Suppressor macrophage treated with lipopolysaccharide for 1 hour (primary cell): ENCODE measurements at places on chromosomes 1 and 21.

- DNase-seq, result no peak
Observed at GRCh38 chr1:153678519-153679336, at the start of gene NPR1. Gene NPR1, plus strand, starts transcription at chr1:153678688. Its CDS starts 421 bp downstream, at chr1:153679109.

DNA sequence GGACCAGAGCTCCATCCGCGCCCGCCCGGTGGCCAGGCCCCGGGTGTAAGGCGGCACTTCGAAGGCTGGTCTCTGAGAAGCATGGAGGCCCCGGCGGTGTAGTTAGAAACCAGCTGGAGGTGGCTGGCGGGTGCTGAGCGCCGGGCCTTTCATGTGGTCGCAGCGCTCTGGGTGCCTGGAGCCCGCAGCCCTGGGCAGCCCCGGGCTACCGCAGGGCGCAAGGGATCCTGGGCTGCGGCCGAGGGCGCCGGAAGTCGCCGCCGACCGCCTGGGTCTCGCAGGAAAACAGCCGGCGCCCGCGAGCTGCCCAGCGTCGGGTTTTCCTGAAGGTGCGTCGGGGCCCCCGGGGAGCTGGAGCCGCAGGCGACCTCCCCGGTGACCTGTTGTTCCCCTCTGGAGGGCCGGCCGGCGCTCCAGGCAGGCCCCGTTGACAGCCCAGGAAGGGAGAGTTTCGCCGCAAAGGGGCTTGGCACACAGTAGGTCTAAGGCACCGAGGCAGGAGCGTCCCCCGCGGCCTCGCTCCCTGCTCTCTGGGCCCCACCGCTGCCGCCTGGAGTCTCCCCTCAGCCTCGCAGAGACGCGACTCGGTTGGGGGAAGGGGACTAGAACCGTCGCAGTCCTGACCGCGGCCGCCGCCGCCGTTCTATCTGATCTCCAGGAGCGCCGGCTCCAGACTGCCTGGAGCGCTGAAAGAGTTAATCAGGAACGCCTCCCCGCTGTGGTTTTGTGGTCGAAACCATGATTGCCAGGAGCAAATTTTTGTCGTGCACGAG lies 2.7 kb downstream of the GRHL3 start:
- DNase-seq, result peak; percentile 65

DNA sequence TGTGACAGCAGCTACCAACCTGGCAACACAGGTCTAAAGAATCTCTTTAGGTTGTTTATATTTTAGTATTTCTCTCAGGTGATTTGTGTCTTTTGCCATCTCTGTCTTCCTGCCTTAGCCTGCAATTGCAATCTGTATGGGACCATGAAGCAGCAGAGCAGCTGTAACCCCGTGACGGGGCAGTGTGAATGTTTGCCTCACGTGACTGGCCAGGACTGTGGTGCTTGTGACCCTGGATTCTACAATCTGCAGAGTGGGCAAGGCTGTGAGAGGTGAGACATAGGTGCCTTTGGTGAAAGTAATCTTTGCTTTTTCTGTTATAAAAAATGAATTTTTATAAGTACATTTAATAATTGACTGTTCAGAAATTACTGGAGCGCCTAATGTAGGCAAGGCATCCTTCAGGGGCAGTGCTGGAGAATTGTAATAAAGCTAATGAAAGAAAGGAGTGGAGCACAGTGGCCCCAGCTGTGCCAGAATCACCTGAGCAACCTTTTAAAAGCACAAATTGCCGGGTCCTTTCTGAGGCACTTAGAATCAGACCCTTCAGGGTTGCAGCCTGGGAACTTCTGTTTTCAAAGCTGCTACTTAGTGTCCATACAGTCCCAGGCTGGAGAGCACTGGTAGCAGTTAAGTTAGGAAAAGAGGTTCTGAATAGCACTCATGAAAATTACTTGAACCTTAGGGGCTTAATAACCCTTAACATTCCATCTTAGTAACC lies 60.6 kb upstream of the LAMC2 start:
- no peak for DNase-seq

DNA sequence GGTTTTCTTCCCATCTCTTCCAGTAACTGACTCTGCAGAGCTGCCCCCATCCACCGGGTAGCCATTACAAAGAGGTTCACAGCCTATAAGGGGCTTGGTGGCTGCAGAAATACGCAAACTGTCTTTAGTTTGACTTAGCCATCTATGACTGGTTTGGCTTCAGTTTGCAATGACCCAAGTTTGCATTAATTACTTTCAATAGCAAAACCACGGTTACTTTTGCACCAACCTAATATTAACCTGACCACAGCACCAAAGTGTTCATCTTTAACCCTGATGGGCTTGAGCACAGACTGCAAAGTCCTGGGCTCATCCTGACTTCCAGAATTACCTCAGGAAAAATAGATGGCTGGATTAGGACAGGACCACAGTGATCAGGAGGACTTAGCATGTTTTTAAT lies 2.2 kb upstream of the HAO2 start:
- no peak for DNase-seq

- no peak for DNase-seq
Observed at GRCh38 chr1:7045897-7046296, 260.6 kb downstream of the CAMTA1 start.

DNA sequence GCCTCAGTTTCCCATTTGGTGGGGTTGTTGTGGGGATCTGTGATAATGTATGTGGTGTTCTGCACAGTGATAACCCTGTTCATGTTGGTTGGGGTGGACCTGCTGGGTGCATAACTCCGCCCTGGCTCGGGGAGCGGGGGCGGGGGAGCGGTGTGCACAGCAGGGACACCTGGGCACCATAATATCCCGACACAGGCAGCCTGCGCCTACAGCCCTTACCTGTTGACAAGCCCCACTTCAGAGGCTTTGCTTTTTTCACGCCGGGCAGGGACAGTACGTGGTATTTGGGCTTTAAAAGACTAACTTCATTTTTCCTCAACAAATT lies 48.0 kb upstream of the ACOT11 start:
- DNase-seq, result no peak

- no peak for DNase-seq
Observed at GRCh38 chr1:8015809-8016165, 10.3 kb downstream of the ERRFI1 start.

DNA sequence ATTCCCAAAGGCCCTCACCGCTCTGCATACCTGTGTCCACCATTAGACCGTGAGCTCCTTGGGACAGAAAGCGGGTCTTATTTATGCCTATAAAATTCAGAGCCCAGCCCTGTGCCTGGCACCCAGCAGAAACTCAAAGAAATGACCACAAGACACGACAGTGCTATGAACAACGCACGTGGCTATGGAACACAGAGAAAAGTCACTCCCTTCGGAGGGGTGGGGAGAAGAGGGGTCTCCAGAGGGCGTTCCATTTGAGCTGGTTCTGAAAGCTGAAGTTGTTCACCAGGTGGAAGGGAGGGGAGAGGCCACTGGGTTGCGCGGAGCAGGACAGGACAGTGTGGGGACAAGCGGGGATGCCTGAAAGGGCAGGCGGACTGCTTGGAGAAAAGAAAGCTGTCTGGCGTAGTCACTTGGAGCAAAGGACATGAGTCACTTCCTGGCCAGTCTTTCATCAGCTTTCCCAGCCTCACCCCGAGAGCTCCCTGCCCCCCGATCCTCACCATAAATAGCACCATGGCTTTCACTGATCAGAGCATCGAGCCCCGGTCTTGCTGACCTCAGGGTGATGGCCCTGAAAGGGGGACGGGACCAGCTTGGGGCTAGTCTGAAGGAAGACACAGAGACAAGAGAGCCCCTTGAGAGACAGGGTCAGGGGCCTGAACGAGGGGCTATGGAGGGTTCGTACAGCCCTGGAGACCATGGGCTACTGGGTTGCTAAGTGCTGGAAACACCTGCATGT lies 28.5 kb downstream of the ECE1 start:
- peak; percentile 90 for DNase-seq

DNA sequence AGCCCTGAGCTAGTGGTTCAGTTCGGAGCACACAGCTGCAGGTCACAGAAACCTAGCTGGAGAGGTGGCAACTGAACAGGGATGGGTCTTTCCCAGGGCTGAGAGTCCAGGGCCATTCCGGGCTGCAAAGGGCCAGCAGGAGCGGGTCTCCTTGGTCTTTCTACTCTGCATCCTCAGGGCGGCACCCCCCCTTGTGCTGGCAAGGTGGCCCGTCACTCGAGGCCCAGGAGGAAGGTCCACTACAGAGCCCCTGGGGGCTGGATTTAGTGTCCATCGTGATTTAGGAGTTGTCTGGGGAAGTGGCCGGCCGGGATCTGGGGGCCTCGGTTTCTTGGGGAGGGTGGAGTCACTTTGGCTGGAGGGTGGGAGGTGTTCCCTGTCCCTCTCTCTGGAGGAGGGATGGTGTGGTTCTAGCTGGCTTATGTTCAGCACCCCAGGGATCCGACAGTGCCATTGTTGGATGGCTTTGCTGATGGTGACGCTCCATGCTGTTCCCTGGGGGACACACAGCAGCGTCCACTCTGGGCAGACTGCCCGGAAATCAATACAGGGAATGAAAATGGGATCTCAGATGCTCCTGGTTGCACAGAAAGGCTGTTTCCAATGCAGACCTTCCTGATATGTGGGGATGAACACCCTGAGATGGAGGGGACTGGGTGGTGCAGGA lies 64.4 kb downstream of the UMODL1 start:
- DNase-seq, result no peak

DNA sequence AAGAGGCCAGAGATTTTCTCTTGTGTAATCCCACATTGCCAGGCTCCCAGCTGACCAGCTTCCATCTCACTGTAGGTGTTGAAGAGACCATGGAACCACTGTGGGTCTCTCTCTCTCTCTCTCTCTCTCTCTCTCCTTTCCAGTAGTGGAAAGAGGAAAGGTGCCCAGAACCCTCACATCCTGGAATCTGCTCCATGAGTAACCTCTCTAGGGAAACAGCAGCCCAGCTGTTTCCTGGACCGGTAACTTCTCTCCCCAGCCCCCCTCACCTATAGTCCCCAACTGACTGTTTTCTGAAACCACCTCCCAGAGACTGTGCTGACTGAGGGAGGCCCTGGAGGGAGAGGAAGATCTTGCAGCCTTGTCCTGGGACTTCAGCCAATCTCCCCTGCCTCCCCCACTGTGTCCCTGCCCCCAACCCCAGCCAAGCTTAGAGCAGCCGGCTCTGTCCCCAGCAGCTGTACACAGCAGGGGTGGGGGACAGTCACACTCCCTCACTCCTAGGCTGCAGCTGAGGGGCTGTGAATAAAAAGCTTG lies 20.6 kb upstream of the SLC45A3 start:
- no peak for DNase-seq

DNA sequence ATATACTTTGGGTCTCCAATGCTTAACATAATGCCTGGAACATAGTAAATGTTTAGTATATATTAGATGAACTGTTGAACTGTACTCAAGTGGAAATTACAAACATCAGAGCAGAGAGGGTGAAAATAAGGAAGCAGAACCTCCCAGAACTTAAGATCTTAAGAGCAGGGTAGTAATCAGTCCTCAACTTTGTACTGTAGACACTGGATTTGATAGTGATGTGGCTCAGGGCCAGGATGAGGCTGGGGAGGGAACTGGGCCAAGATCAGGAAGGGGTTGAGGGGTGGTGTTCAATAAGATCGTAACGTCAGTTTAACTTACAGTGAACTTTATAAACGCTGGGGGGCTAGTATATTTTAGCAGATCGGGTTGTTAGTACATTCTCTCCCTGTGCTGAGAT lies 15.4 kb downstream of the MPZL1 start:
- no peak for DNase-seq

- no peak for DNase-seq
Observed at GRCh38 chr1:215845234-215845891, 278.3 kb downstream of the KCTD3 start.

GRCh38 chr1:206580438-206581113 lies 31.7 kb downstream of the EIF2D start:
- no peak for DNase-seq

DNA sequence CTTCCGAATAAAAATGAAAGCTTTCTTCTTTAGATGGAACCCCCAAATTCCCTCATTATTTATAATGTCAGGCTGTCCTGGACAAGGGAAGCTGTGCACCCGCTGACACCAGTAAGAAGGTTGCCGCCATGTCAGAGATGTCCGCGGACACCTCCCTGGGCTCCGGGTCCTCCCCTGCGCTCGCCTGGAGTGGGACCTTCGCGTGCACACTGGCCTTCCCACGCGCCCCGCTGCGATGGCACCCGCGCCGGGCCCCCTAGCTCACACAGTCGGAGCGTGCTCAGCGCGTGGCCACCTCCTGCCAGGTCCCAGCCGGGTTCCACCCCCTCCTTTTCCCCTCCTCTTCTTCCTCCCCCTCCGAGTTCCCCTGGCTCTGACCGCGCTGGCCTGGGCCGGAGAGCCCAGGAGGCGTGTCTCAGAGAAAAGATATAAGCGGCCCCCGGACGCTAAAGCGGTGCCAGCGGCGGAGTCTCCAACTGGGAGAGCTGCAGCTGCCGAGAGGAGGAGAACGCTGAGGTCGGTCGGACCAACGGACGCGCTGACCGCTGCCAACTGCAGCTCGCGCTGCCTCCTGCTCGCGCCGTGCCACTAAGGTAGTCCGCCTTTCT lies at the start of gene G0S2:
G0S2 (plus strand) TSS at position 456 of the 608 bp plus-strand sequence. CDS start 273 bp downstream, outside the sequence.
- DNase-seq, result peak; percentile 53

DNA sequence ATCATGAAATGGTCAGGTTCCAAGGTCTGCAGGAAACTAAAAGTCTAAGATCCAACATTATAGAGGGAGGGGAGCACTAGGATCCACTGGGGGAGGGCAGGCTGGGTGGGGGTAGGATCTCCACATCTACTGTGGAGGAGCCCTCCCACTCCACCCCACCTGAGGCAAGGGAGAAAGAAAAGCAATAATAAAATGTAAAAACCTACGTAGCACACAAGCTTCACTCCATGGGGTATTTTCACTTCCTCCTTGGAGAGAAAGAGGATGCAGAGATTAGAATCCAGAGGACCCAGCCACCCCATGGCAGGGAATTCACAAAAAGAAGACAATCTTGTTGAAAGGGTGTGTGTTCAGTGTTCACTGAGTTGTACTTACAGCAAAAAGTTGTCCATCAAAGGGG lies 14.4 kb downstream of the SPOCD1 start:
- peak; percentile 57 for DNase-seq

- DNase-seq, result peak; percentile 81
Observed at GRCh38 chr1:16156848-16157495, 1.1 kb upstream of the EPHA2 start.

DNA sequence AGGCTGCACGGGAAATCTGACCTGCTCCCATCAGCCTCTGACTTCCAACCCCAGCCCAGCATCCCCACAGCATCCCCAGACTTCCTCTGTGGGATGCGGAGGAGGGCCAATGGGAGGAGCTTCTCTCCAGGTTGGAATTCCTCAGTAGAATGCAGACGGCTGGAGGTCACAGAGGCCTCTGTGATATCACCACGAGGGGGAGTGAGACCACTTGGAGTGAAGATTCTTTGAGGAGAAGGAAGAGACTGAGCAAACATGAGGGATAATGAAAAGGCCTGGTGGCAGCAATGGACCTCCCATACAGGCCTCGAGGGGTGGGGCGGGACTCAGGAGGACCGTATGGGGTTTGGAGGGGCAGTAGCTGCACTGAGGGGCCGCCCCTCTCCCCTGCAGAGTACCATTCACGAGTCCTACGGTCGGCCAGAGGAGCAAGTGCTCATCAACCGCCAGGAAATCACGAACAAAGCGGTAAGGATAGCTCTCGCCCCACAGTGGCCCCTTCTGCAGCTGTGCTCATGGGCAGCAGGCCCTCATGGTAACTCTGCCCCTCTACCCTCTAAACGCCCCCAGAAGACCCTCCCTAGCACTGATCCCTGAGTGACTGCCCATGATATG lies at the start of gene CATSPER4:
CATSPER4 (plus strand) TSS at position 230 of the 615 bp plus-strand sequence; CDS start at position 256, 26 bp downstream.
- peak; percentile 19 for DNase-seq
